ENCODE measurements at places on chromosomes 13 and 19. TPM values are rescaled to one million over a fixed set of nuclear protein-coding genes. Genes with fewer than 3 reads are reported as not detected.

The OSCAR gene
- total RNA-seq, result 73.2 TPM

The ZNF93 gene
- total RNA-seq, result 2.9 TPM

The KLK4 gene
- total RNA-seq, result not detected

The C19orf53 gene
- 130 TPM for total RNA-seq

Data from upper lobe of left lung (tissue), 6 donors.